ENCODE measurements at places on chromosomes 3 and 15. TPM values are rescaled to one million over a fixed set of nuclear protein-coding genes. Genes with fewer than 3 reads are reported as not detected.

DNA sequence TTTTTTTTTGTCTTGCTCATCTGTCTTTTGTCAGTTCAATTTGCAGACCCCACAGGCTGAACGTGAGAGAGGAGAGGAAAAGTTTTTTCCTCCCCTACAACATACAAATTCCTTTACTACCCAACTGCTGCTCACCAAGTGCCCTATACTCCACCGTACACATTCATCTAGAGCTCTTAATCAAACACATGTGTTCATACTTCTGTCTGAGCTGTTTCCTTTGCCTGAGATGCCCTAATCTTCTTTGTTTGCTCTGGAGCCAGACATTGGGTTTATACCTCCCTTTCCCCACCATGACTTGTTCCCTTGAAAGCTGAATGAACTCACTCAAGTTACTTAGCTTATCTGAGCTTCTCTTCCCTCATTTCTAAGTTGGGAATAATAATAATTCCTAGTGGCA, 122.7 kb upstream of the RASGRP1 start:
- no peaks in the 10 kb centered on the region for H3K36me3 ChIP-seq
- no peak for DNase-seq
- peaks cover 17% of the 10 kb centered on the region for H3K27me3 ChIP-seq

The WNT7A gene
- total RNA-seq, result not detected

- no peaks in the 10 kb centered on the region for H3K27me3 ChIP-seq
- H3K4me1 ChIP-seq, result no peaks in the 10 kb centered on the region
- H3K27ac ChIP-seq, result no peak overlapping the region
- no peak overlapping the region for H3K4me3 ChIP-seq
These were observed 228.7 kb downstream of the MBNL1 start for GRCh38 chr3:152497457-152497856.

GRCh38 chr3:165128544-165128943, 50.2 kb upstream of the SI start:
- H3K36me3 ChIP-seq, result no peaks in the 10 kb centered on the region
- H3K4me1 ChIP-seq, result peaks cover 7% of the 10 kb centered on the region
- no peaks in the 10 kb centered on the region for H3K27me3 ChIP-seq
- no peak overlapping the region for H3K27ac ChIP-seq
- DNase-seq, result no peak

DNA sequence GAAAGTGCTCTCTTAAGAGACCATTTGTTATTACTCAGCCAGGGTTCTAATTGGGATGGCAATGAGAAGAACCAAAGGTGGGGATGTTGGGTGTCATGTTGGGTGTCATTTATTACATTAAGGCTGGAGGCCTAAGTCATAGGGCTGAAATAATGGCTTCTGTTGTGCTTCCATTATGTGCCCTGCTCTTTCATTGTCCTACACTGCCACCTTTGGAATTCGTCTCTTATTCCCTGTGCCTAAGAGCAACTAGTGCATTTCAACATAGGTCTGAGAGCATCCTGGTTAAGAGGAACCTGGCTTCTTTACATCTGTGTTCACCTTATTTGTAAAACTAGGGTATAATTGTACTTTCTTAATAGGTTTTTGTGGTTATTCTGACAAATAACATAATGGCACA, 32.2 kb downstream of the RIOX2 start:
- peaks cover 11% of the 10 kb centered on the region for H3K4me1 ChIP-seq
- H3K36me3 ChIP-seq, result peaks cover 7% of the 10 kb centered on the region
- H3K27ac ChIP-seq, result no peak overlapping the region
- H3K4me3 ChIP-seq, result no peak overlapping the region

DNA sequence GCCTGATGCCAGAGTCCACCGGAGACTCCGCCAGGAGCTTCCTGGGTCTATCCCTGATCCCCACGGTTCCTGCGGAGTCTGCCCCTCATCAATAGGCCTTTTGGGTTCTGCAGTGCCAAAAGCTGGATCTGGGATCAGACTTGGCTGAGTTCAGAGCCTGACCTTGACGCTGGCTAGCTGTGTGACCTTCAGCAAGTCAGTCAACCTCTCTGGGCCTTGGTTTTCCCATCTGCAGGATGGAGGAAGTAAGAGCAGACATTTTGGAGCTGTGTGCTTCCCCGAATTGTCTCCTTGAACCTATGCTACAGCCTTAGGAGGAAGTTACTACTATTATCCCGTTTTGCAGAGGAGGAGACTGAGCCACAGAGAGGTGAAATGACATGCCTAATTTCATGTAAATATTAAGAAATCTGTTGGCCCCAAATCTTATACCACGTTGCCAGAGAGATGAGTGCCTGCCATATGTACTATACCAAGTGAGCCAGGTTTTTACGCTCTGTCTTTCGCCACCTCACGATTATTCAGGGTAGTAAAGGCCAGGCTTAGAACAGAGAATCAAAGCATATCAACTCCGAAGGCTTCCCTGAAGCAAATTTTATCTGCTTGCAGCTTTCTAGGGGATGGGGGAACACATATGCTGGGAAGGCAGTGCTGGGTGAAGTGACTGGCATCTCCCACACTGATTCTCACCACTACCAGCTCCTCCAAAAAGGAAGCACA, 112.5 kb downstream of the SRGAP3 start:
- H3K4me3 ChIP-seq, result peak overlapping the region; percentile 58
- peaks cover 2% of the 10 kb centered on the region for H3K36me3 ChIP-seq
- H3K27ac ChIP-seq, result no peak overlapping the region
- H3K27me3 ChIP-seq, result peaks cover 27% of the 10 kb centered on the region

DNA sequence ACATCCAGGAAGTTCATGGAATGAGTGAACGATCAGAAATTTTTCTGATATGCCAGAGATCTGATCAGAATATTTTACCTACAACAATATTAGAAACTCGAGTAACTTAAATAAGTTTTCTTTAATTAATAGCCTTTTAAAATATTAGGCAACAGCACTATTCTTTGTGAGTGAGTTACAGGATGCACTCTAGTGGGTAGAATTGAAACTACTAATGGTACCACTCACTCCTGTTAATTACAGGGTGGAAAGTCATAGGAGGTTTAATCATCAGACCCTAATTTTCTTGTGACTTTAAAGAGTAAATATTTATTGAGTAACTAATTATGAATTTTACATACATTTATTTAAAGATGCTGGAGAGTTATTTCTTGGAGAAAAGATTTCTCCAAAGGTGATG, 217.3 kb downstream of the CACNA2D3 start:
- peaks cover 36% of the 10 kb centered on the region for H3K27me3 ChIP-seq
- H3K4me1 ChIP-seq, result peaks cover 4% of the 10 kb centered on the region

DNA sequence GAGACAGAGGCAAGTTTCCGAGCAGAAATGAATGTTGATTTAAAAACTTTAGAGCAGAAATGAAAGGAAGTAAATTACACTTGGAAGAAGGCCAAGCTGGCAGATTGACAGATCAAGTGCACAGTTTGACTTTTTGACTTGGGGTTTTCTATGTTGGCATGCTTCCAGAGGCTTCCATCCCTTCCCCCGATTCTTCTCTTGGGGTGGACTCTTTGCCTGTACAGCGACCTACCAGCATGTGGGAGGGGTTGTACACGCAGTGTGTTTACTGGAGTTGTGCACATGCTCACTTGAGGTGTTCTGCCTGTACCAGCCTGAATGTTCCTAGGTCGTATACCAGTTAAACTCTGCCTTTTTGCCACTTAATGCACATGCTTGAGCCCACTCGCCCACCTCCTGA, 701.5 kb upstream of the GBE1 start:
- no peaks in the 10 kb centered on the region for H3K4me1 ChIP-seq
- H3K36me3 ChIP-seq, result no peaks in the 10 kb centered on the region
- no peaks in the 10 kb centered on the region for H3K27me3 ChIP-seq
- no peak for DNase-seq
- no peak overlapping the region for H3K4me3 ChIP-seq

GRCh38 chr3:69787436-69788168, 48.3 kb downstream of the MITF start:
- H3K27ac ChIP-seq, result peak overlapping the region; percentile 25
- peaks cover 4% of the 10 kb centered on the region for H3K36me3 ChIP-seq
- H3K4me3 ChIP-seq, result no peak overlapping the region
- no peaks in the 10 kb centered on the region for H3K27me3 ChIP-seq
- DNase-seq, result no peak

DNA sequence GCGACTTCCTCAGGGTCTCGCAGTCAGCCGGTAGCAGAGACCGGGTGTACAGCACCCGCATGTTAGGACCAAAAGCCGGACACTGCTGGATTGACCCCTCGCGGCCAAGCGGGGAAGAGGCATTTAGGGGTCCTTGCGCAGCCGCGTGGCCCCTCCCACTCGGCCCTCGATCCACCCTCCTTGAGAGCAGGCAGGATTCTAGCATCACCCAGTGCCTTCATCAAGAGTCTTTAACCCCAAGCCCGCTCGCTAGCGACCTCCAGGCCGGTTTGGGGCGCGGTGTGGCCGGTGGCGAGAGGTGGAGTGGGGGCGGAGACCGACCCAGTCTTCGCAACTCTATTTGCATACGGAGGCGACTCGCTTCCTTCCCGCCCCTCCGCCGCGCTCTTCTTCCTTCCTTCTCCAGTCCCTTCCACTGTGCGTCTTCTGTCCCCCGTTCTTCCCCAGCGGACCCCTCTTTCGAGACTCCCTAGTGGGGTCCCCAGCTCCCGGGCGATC, at the start of gene ST6GAL1:
TSS of gene ST6GAL1 (plus strand) at position 384 of the 498 bp plus-strand sequence. CDS start 112,178 bp downstream, outside the sequence.
- DNase-seq, result peak; percentile 58
- peaks cover 6% of the 10 kb centered on the region for H3K36me3 ChIP-seq
- peak within 1 kb of the TSS; percentile 93 for H3K4me3 ChIP-seq
- peak within 1 kb of the TSS; percentile 96 for H3K27ac ChIP-seq
- peaks cover 9% of the 10 kb centered on the region for H3K27me3 ChIP-seq
- H3K4me1 ChIP-seq, result peaks cover 18% of the 10 kb centered on the region

The MUSTN1 gene
- not detected for total RNA-seq

DNA sequence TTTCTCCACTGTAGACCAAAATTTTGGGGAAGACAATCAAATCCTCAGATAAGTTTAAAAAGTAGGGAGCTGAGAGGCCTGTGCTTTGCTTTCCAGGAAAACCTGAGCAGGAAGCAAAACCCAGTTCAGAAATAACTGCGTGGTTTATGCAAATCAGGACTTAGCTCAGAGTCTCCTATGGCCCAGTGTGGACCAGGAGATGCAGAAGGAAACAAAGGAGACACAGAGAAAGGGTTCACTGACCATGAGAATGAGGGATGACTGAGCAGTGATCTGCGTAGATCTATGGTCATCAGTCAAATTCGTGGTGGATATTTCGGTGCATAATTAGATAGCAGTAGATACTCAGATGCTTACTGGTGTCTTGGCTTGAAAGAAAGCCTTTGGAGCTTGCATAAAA, 196.6 kb downstream of the TPRG1 start:
- no peaks in the 10 kb centered on the region for H3K4me1 ChIP-seq
- DNase-seq, result no peak
- H3K27ac ChIP-seq, result no peak overlapping the region
- no peaks in the 10 kb centered on the region for H3K36me3 ChIP-seq

GRCh38 chr15:89828281-89829145, 13.9 kb upstream of the ANPEP start:
- H3K4me3 ChIP-seq, result no peak overlapping the region
- peaks cover 5% of the 10 kb centered on the region for H3K36me3 ChIP-seq
- no peak overlapping the region for H3K27ac ChIP-seq
- peaks cover 12% of the 10 kb centered on the region for H3K4me1 ChIP-seq
- H3K27me3 ChIP-seq, result no peaks in the 10 kb centered on the region

DNA sequence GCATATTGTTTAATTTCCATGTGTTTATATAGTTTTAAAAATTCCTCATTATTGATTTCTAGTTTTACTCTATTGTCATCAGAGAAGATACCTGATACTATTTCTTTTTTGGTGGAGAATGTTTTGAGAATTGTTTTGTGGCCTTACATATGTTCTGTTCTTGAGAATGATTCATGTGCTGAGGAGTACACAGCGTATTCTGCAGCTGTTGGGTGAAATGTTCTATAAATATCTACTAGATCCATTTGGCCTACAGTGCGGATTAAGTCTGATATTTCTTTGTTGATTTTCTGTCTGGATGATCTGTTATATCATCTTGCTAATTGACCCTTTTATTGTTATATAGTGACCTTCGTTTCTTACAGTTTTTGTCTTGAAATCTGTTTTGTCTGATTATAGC, 109.7 kb downstream of the UBE2E2 start:
- H3K27ac ChIP-seq, result no peak overlapping the region
- no peaks in the 10 kb centered on the region for H3K4me1 ChIP-seq
- no peak overlapping the region for H3K4me3 ChIP-seq
- peaks cover 6% of the 10 kb centered on the region for H3K36me3 ChIP-seq
- H3K27me3 ChIP-seq, result no peaks in the 10 kb centered on the region
- DNase-seq, result no peak

- peak overlapping the region; percentile 68 for H3K27ac ChIP-seq
- H3K4me1 ChIP-seq, result peaks cover 25% of the 10 kb centered on the region
- no peaks in the 10 kb centered on the region for H3K27me3 ChIP-seq
These were observed 21.0 kb downstream of the RAB8B start for GRCh38 chr15:63210151-63211091.

DNA sequence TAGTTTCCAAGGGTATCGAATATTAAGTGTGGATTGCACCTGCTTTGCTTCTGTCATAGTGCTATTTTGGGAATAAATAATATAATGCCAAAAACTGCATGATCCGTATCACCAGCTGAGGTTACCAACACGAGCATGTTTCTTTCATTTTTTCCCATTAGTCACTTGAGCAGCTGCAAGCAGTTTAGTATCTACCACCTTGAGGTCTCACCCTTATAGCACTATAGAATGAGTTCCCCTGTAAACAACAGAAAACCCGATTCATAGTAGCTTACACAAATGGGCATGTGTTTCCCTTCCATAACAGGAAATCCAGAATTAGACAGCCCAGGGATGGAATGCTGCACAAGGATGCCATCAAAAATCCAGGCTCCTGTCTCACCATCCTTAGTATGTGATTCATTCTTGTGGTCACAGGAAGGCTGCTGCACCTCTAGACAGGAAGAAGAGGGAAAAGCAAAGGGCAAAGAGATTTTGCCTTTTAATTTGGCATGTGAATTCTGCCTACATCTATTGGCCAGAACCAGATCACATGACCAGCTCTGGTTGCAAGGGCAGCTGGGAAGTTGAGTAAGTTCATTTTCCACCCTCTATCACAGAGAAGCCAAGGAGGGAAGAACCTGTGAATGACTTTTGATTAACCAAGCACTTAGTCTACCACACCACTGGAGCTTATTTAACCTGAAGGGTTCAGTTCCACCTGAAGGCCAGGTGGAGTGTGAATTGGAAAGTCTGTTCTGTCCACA, 91.3 kb upstream of the SLC25A36 start:
- H3K27me3 ChIP-seq, result peaks cover 10% of the 10 kb centered on the region
- no peak overlapping the region for H3K27ac ChIP-seq
- DNase-seq, result no peak
- no peaks in the 10 kb centered on the region for H3K36me3 ChIP-seq

The CHDH gene
- 17.9 TPM for total RNA-seq

The HPS3 gene
- 26.2 TPM for total RNA-seq

The COL7A1 gene
- total RNA-seq, result 38.4 TPM

The FRMD4B gene
- total RNA-seq, result 39.1 TPM

GRCh38 chr3:136211547-136211946, 15.4 kb upstream of the MSL2 start:
- H3K27ac ChIP-seq, result no peak overlapping the region
- no peak overlapping the region for H3K4me3 ChIP-seq
- peaks cover 9% of the 10 kb centered on the region for H3K27me3 ChIP-seq
- H3K36me3 ChIP-seq, result no peaks in the 10 kb centered on the region
- DNase-seq, result no peak
